ENCODE measurements at places on chromosomes 13 and 19.

GRCh38 chr19:56987184-56987583 is 132.6 kb upstream of the USP29 start:
- DNase-seq, result no peak

- DNase-seq, result no peak
Observed at GRCh38 chr19:5957170-5957569, 20.8 kb downstream of the RANBP3 start.

DNA sequence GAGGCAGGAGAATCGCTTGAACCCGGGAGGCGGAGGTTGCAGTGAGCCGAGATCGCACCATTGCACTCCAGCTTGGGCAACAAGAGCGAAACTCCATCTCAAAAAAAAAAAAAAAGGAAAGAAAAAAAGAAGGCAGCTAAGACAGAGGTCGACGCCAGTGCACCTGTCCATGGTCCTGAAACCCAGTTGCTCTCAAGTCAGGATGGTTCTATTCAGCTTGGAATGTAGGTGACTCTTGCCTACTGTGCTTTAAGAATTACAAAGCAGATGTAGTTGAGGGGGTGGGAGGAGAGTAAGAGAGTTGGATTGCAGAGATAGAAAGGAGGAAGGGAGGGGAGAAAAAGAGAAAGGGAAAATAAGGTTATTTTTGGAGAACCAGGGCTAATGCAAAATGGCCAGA is 18.7 kb downstream of the CACNG7 start:
- no peak for DNase-seq

DNA sequence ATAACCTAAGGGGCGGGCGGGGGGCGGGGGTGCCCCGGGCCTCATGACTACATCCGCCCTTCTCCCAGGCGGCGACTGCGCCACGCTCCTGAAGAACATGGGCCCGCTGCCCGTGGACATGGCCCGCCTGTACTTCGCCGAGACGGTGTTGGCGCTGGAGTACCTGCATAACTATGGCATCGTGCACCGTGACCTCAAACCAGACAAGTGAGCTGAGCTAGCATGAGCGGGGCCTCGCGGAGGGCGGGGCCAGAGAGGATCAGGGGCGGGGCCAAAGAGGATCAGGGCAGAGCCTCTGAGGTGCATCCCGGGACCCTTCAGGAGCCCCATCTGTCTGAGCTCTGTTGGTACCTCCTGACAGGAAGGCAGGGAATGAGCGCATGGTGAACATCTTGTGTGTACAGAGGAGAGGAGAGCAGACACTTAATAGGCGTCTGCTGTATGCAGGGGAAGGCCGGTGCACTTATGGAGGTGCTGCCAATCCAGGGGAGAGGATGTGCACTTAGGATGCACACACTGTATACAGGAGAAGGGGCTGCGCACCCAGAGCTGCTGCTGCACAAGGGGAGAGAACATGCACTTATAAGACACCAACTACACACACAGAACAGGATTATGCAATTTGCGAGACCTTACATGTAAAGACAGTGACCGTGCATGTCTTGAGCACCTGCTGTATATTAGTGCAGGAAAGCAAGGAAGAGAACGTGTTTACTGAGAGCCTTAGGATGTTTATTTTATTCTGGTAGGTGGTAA is 20.9 kb upstream of the PIK3R2 start:
- DNase-seq, result no peak

GRCh38 chr13:30408319-30409101 is 13.8 kb upstream of the UBE2L5 start:
- DNase-seq, result no peak

DNA sequence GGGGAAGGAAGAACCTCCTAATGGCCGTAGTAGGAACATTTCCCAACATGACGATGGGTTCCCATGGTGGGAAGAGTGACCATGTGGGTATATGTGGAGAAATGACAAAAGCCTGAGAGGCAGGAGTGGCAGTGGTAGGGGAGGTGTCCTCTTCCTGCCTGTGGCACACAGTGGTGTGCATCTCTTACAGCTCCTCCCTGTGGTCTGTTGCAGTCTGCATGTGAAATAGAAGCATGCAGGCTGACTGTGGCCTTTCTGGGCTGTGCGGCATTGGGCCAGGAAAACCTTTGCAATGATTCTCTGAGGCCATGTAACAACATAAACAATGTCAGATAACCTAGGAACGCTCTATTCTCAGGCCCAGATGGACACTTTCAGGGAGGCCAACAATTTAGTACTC is 84.0 kb downstream of the LACC1 start:
- no peak for DNase-seq

GRCh38 chr13:101325423-101325822 is 90.9 kb downstream of the NALCN start:
- DNase-seq, result peak; percentile 27

DNA sequence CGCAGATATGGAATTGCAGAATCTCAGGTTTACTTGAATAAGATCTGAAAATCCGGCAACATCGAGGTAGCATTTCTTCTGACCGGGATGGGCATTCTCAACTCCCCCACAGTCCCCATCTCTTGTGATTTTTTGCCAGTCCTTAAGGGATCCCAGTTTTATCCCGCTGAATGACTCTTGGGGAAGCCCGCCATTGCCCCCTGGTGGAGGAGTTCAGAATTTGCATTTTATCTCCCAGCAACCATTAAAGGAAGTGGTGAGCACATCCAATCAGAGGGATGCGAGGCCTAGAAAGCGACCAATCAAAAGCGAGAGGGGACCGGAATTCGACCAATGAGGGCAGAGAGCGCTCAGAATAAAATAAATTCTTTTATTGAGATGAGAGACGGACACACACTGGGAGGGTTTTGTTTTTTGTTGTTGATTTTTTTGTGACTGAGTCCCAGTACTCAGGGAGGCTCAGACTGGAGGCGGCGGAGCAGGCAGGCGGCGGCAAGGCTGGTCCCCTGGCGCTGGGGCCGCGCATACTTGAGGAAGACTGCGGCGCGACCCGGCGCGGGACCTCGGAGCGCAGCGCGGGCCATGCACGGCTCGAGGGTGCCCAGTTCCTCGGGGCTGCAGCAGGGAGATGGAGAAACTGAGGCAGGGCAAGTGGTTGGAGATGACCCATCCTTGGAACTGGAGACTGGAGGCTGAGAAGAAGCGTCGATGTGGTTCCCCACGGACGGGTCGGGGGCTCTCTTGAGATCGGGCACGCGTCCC is 3.9 kb upstream of the TTC9B start:
- peak; percentile 47 for DNase-seq

- no peak for DNase-seq
Observed at GRCh38 chr13:35826626-35827254, 304.4 kb downstream of the DCLK1 start.

GRCh38 chr19:41226874-41227390 is 7.9 kb downstream of the AXL start:
- no peak for DNase-seq

DNA sequence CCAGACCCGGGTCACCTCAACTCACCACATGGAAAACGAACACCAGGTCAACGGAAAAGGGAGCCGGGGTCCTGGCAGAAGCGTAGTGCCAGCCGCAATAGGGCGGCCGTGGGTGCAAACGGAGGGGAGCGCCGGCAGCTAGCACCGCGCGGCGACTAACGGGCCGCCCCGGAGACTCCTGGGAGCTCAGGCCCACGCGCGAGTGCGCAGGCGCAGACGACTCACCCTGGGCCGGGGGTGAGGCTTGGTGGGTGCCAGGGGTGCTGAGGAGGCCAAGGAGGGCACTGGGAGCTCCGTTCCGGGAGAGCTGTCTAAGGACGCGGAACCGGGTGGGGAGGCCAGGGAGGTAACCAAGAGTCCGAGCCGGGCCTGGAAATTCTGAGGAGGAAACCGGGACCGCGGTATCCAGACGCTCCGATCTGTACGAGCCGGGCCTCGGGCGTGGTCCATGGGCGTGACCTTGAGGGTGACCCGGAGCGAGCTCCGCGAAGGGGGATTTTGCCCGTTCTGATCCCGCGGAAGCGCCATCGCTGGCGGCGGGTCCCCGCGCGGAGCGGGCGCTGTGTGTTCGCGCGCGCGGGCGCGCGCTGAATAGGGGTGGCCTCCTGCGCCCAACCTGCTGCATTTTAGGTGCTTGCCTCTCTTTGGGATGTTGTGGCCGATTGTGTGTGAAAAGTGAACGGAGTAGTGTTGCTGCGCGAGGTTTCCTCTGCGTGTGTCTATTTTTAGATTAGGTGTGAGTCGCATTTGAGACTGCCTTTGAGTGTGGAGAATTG is at the start of gene ZNF382:
TSS of gene ZNF382 (plus strand) at position 213 of the 776 bp plus-strand sequence. CDS start 4,602 bp downstream, outside the sequence.
- peak; percentile 27 for DNase-seq

DNA sequence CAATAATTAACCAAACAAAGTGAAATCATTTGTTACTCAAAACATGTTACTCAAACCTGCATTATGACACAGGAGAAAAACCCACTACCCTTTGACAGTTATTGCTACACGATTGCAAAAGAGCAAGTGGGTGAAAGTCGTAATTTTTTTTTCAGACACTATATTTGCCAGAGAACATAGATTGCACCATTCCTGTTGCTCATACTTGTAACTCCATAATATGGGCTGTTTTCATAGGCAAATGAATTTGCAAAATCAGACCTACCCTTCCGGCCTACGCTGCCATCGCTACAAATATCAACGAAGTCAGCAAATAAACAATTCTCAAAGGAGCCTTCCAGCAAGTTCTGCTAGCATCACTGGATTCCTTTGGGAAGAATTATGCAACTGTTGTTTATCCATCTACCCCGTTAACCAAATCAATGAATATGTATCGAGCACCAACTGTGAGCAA is 396.5 kb downstream of the IRS2 start:
- no peak for DNase-seq

GRCh38 chr13:33855371-33855895 is 37.5 kb downstream of the RFC3 start:
- no peak for DNase-seq

DNA sequence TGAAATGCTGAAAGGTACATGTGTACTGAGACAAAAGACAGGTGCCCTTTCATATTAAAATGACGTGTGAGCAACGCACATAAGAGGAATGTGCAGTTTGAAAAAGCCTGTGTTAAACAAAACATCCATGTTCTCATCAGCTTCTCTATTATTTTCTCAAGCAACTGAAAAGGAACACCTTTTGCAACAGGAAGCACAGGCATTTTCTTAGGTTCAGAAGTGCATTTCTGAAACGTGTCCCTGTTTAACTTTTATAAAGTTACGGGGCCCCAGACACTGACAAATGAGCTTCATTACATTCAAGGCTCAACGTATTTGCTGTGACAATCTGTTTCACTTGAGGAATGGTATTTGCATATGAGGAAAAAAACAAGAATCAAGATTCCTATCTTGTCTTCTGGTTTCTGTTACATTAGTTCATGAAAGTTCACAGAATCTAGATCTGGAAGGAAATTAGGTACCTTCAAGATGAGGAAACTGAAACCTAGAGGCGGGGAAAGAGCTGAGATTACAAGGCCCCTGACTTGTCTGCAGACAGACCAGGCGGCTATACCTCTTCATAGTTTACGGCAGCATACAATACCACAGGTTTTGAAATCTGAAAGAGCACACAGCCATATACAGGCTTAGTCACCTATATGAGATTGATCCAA is 431.7 kb downstream of the KLF12 start:
- DNase-seq, result no peak

DNA sequence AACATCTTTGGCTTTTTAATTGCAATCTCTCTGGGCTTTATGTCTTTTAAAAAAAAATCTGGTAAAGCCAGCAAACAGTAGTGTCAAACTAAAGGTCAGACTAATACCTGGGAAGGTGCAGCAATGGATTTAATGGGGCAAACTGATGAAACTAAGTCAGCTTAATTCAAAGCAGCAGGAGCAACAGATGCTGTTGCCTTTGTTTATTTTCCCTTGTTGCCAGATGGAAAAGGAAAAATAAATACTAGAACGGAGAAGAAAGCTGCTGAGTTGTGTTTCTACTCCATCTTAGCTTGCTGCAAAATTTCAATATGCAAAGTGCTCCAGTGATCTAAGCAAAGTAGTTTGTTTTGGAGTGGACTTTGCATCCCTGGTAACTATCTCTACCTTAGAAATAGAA is 1097.8 kb downstream of the PCDH17 start:
- no peak for DNase-seq

DNA sequence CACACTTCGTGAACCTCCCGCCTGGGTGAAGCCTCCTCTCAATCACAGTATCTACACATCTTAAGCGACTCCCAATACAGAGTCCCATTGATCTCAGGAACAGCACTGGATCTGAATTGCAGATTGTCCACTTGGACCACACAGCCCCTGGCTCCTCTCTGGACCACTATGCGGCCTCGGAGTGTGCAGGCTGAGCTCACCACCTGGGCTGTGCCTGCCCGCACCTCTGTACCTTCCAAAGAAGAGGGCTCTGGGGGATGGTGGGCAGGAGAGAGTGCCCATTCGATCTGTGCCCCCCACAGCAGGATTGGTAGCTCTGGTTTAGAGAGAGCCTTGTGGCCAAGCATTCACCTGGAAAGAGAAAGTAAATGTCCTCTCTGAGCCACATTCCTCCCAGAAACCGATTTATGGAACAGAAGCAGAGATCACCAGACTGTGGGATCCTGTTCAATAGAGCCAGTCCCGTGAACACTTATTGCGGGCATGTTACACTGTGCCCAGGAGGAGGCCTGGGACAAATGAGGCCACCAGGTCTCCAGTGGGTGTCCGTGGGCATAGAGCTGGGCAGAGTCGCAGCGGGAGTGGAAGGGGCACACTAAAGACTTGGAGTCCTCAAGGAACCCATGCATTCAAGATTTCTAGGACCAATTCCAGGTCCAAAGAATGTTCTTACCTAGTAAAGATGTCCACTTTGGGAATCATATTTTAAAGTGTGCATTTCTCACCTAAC is 141.6 kb upstream of the SOX1 start:
- DNase-seq, result no peak

- no peak for DNase-seq
Observed at GRCh38 chr13:51825165-51825592, 19.8 kb downstream of the TMEM272 start.

DNA sequence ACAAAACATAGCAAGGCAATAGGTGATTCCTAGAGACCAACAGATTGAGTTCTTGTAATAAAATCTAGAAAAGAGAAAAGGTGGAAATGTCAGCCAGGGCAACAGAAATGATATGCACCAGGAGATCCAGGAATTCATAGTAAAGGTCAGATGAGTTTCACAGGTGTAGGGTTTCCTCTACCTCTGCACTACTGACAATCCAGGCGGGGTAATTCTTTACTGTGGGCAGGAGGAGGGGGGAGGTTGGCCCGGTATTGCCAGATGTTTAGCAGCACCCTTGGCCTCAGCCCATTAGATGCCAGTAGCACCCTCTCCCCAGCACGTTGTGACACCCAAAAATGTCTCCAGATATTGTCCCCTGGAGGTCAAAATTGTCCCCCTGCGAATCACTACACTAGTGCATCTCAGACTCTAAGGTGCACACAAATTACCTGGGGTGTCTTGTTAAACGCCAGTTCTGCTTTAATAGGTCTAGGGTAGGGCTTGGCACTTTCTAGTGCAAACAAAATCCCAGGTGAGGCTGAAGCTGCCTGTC is 3.5 kb upstream of the UBAC2 start:
- DNase-seq, result no peak

DNA sequence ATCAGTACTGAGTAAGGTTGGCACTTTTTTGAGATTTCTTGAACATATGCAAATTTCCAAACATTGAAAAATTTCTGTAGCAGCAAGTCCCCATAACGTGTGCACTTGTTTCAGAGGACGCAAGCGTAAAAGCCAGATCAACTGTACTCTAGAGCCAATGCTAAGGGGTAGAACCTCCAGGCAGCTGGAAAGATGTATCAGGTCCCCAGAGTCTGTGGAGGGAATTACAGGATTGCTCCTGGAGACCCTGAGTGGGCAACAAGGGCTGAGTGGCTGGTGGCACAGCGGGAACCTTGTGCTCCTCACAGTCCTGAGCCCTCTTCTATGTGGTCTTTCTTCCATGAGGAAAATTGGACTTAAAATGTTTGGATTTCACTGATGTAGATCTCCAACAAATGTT is 53.9 kb upstream of the AMER2 start:
- DNase-seq, result no peak
